ENCODE measurements at places on chromosomes 4 and X.

DNA sequence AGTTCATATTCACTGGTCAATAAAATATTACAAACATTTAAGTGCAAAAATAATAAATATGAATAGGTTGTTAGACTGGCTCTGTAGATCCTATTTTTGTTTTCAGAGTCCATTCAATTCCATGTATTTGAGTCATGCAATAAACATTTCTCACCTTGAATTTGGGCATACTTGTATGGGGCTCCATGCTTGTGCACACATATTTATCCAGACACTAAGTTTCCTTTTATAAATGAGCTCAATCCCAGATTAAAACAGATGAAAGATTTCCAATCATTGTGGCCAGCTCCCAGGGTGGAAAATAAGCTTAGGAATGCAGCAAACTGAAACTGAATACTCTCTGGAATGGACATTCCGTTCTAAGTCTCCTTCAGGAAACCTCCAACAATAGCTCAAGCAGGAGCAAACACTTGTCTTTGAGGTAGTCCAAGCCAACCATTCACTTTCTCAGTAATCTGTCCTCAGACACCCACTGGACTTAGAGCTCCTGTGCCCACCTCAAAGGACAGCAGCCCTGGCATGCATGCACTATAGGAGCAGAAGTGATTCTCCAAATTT lies 16.4 kb downstream of the DMD start:
- no peak for DNase-seq

DNA sequence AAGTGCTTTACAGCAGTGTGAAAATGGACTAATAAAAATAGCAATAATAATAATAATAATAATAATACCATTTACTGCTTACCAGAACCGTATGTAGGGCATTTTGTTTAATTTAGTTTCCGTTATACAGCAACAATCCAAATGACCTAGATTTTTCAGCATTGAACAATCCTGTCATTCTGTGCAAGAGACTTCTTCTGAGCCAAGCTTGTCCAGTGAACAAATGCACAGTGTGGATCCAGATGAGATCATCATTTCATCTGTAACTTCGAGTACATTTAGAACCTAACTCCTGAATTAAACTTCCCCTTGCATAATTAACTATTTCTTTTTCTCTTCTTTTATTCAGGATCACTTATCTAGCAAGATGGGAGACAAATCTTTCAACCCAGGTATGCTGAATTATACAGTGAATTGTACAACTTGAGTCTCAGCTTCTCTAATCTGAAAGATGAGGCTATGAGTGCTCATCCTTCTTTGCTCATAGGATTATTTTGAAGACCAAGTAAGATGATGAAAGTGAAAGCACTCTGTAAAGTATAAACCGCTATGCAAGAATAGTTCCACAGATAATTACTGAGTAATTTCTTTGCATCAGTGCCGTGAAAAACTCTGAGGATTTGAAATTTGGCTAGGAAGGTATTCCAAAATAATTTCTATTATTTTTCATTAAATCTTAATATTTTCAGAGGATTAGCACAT lies 6.6 kb downstream of the CLNK start:
- no peak for DNase-seq

GRCh38 chr4:7772711-7773385 lies 166.8 kb downstream of the AFAP1 start:
- no peak for DNase-seq

DNA sequence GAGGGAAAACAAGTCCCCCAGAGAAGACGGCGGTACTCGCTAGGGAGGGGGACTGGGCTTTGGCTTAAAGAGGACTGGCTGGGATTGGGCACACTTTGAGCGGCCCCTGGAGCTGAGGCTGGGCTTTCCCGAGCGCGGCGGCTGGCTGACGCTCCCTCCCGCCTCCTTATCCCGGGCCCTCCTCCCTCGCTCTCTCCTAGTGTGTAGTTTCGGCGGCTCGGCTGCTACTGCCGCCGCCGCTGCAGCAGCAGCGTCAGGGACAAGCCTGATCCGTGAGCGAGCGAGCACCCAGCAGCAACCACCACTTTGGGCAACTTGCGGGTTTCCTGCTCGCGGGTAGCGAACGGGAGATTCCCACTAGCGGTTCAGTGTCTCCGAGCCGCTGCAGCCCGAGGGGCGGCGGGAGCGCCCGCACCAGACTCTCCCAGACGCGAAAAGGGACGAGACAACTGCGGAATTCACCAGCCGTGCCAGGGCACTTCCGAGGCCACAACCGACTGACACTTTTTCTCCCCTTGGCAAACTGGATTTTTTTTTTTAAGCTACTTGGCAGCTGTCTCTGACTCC lies 632 bp upstream of the PCDH7 start:
- peak; percentile 35 for DNase-seq

DNA sequence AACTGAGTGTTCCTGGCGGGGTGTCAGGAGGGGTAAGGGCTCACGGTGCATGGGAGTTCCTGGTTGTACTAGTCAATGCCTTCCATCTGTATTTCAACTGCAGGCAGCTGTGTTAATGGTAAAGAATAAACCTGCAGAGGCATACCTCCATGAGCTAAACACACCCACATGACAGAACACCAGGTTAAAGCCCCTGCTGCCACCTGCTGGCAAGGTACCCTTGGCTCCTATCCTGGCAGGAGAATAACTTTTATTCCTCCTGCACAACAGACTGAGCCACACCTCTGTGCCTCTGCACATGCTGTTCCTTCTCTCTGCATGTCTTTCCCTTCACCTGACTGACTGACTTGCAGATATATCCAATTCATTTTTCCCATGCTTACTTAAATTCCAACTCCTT lies 11.1 kb downstream of the ITIH6 start:
- no peak for DNase-seq

GRCh38 chr4:18931643-18932377 lies 910.3 kb upstream of the LCORL start:
- no peak for DNase-seq

DNA sequence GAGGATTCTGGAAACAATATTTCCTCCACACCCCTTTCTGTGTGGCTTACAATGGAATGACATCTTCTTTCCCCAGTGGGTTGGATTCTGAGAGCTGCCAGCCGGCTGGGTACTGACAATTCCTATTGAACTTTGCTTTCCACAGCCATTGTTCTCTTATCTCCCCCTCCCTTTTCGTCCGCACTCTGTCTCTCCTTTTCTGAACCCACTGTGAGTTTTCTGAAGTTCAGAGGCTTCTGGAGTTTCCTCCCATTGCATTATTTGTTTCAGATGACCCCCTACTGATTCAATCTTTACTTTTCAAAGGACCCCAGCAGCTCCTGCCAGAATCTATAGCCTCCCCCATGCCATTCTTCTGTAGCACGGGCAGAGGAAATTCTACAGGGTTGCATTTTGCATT lies 10.4 kb downstream of the SMPX start:
- DNase-seq: peak; percentile 6

- DNase-seq: no peak
Observed at GRCh38 chrX:72125331-72126047, 6.2 kb downstream of the RTL5 start.

- DNase-seq: no peak
Observed at GRCh38 chrX:68503836-68504636, 5.2 kb downstream of the YIPF6 start.

- no peak for DNase-seq
Observed at GRCh38 chr4:138398322-138398721, 156.2 kb upstream of the SLC7A11 start.

DNA sequence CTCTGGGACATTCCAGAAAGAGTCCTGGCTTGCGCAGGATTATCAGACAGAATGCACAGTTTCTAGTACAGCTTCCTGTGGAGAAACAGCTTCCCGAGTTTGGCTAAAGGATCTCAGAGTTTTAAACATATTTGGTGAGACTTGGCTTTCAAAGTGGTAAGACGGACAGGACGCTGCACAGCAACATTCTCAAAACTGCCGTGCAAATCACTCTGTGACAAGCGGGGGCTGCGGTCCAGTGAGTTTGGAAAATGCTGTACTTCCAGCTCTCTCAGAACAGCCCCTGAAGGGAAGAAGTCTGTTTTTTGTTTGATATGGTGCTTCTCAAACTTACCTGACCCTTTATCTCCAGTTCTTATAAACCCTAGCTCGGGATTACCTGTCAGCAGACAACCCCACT lies 18.1 kb downstream of the LGI2 start:
- DNase-seq: no peak

Measured in hippocampal formation (tissue), 2 donors.